GM13976 (cell line): ENCODE measurements at places on chromosomes 1 and 21.

DNA sequence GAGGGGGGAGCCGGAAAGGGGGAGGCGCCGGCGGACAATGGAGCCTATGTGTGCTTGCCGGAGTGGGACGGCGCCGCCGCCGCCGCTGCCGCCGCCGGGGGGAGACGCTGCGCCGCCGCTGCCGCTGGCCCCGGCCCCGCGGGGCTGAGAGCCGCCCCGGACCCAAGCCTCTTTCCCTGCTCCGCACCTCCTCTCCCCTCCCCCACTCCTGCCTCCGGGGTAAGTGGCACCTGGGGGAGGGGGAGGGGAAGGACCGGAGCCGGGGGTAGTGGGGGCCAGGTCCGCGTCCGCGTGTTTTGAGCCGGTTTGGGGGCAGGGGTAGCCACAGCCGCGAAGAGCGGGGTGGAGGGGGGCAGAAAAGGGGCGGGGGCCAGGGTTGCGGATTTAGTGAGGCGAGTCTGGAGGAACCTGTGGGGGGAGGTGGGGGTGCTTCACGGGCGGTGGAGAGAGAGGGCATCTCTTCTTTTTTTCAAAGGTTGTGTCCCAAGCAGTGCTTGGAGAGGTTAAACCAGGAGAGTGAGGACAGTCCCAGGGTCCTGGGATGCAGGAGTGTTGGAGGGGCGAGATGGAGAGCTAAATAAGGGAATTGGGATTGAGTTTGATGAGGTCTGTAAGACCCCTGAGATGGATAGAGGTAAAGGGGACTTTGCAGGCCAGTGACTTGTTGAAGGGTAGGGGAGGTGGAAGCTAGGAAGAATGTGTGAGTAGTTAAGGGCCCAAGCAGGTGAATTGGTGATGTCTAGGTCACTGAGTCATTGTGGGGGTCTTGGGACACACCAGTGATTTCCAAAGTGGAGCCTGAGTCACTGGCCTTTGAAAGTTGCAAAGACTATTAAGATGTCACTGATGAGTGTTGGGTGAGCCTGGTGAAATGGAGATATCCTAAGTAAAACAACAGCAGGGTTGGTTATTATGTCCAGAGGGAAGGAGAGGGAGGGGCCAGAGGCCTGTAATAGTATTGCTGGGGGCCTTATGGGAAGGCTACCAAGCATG lies 59.1 kb downstream of the BCL9 start:
- no peak for DNase-seq

- DNase-seq, result no peak
Observed at GRCh38 chr1:149888999-149889289, 10.4 kb upstream of the BOLA1 start.

GRCh38 chr1:182742780-182743179 lies 46.8 kb upstream of the NPL start:
- DNase-seq, result no peak

GRCh38 chr1:198102454-198102827 lies 54.4 kb upstream of the NEK7 start:
- DNase-seq, result no peak

DNA sequence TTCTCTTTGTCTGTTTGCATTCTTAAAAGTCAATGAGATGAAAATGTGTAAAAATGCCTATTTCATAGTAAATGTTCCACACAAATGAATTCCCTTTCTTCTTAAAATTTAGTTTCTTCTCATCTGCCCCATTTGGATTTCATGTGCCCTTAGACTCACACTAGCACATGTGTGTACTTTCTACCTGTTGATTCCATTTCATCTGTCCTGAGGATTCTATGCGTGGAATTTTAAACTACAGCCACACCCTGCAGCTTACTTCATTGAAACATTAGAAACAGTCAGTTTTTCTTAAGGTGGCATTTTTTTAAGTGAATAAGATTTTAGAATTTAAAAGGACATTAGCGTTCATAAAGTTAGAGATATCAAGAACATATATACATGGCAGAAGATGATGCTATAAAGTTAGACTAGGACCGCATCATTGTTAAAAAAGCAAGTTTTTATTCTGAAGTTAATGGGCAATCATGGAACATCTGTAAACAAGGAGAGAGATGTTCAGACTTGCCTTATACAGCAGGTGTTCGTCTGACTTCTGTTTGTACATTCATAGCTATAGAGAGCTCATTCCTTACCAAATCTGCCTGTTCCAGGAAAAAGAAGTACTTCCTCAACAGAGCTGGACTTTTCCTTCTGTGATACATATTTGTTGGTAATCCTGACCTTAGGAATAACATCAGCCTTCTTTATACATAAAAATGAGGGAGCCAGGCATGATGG lies 3.9 kb upstream of the TUT4 start:
- DNase-seq, result no peak
